ENCODE measurements at places on chromosomes 3 and 15.

- DNase-seq, result peak; percentile 37
Observed at GRCh38 chr3:147758771-147759170, 349.6 kb downstream of the ZIC1 start.

GRCh38 chr3:149538371-149538770 is 63.9 kb downstream of the TM4SF4 start:
- DNase-seq, result no peak

DNA sequence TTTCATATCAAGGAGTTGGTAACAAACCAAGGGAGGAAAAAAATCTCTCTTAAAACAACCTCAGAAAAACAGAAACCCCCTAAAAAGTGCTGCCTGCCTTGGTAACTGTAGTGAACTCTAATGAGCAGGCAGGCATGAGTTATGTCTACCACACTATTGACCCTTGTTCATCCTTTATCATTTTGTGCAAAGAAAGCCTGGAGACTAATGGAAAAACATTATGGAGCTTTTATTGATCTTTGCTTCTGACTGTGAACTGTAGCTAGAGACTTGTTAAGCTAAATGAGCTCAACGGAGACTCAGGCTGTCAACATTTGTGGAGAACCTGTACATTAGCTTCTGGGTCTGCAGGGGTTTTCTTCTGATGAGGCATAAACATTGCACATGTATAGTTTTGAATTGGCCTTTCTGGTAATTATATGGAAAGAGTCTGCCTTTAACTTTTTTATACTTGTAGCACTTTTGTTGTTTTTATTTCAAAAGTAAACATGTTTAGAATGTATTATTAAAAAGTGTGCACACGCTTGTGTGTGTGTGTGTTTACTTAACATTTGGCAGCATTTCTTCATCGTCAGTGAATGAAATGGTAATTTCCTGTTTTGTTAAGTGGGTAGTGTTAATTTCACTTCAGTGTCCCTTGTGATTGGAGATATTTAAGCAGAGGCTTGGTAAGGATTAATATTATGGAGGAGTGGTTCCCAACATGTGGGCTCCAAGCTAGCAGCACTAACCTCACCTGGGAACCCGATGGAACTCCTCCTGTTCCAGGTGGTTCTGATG is 15.9 kb upstream of the SPTSSB start:
- DNase-seq, result no peak

GRCh38 chr15:96066126-96066525 is 264.4 kb upstream of the NR2F2 start:
- DNase-seq, result no peak

GRCh38 chr3:179347345-179348194 is at the start of gene MFN1:
MFN1 (plus strand) TSS chr3:179347709; CDS start chr3:179348852, 1,143 bp downstream.
- peak; percentile 91 for DNase-seq

GRCh38 chr3:122559906-122560305 is 4.2 kb downstream of the PARP9 start:
- DNase-seq, result no peak

DNA sequence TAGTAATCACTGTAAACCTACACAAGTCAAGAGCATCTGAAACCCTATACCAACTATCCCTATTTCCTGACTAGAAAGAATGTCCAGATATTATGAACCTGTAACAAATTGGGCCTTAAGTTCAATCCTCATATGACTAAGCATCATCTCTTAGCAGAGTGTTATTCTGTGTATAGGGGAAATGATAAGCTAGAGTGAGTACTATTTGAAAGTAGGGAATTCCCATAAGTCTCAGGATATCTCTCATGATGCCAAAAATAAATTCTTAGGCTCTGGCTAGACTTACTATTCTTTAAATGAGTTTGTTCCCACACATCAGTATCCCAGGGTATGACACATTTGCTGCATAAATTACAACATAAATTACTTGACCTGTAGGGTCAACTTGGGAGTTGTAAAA is 15.3 kb downstream of the MRPL47 start:
- no peak for DNase-seq

GRCh38 chr3:45760878-45761711 is 35.2 kb downstream of the SLC6A20 start:
- DNase-seq, result no peak

DNA sequence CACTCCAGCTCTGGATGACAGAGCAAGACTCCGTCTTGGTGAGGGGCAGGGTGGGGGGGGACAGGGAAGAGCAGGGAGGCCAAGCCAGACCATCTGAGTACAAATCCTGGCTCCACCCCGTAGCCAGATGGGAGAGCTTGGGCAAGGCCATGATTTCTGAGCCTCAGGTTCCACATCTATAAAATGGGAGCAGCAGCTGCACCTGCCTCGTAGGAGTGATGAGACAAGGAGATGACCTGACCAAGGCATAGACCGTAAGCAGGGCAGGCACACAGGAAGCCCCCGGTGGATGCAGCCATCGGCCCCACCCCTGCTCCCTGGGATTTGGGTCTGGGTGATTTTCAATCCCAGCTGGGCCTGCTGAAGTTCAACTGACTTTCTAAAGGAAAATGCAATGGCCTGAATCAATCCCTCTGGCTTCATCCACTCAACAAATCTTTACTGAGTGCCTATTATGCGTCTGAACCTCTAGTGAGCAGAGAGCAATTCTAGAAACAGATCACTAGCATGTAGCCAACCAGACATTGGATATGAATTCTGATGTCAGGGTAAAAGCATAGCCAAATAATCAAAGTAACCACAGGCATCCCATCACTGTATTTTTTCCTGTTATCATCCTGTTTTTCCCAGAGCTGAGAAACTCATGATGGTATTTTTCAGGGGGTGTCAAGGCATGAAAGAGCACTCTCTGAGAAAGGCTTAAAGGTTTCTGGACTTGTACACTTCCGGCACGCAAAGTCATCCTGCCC is 141.2 kb downstream of the NUP210 start:
- DNase-seq, result no peak
